Ascending aorta (tissue), 2 donors: ENCODE measurements at places on chromosomes 7 and 10.

DNA sequence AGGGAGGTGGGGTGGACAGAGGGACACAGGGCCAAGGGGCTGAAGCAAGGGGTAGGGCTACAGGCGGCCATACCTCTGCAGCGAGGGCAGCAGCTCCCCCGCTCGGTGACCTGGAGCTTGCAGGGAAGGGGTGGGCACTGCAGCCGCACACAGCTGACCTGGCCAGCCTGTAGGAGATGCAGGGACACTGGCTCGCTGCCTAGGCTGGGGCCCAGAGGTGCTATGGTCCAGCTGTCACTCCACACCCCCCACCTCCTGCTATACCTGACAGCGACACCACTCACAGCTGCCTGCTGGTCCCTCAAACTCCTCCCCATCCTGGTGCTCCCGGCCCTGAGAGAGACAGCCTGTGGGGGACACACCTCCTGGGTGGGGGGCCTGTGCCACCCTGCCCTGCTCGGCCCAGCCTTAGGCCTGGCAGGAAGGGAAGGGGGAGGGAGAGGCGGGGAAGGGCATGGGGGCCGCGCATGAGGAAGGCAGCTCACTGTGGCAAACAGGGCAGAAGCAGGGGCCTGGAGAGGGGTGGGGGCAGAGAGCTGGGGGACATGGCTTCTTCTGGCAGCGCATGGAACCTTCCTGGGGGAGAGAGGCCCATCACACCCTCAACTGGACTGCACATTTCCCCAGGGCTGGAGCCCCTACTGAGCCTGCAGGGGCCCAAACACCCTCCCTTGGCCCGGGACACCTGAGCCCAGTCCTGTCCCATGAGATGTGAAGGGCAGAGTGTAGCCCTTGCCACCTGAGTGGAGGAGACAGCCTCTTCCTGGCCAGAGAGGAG is 23.9 kb downstream of the ATP6V1F start:
- no peak for DNase-seq

DNA sequence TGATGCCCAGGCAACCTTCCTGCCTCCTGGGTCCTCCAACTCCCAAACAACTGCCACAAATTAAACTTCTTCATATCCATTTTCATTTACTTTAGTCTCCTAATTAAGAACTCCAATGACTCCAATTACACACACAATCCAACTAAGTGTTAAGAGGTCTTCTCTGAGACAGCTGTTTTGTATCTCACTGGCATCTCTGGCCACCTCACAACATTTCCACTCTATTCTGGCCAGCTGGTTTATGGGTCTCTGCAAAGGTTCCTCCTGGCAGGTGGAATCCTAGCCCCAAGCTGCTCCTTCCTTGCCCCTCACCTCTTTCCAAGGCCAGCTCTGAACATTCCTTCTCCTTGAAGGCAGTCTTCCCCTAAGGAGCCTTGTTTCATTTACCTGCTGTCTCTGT is 123.1 kb upstream of the HPS1 start:
- DNase-seq: no peak

- DNase-seq: no peak
These were observed 22.5 kb downstream of the CALHM2 start for GRCh38 chr10:103429647-103430046.

- DNase-seq: no peak
These were observed 123.1 kb downstream of the MBL2 start for GRCh38 chr10:52649511-52649910.

- DNase-seq: no peak
These were observed 49.5 kb downstream of the NRP1 start for GRCh38 chr10:33284945-33285344.

DNA sequence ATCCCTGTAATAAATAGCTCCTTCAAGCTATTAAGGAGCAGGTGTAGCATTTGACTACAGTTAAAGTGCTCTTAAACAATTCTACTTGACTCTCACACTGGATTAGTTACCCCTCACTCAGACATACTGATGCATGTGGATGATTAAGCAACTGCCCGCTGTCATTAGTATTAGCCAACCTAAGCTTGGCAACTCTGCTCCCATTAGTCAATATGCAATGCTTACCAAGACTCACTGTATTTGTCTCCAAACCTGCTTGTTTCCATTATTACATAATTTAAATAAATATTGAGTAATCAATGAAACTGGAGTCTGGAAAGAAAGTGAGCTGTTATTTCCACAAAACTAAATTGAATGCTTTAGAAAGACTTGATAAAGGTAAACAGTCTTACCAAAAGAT is 144.0 kb upstream of the ASAH2 start:
- DNase-seq: no peak

DNA sequence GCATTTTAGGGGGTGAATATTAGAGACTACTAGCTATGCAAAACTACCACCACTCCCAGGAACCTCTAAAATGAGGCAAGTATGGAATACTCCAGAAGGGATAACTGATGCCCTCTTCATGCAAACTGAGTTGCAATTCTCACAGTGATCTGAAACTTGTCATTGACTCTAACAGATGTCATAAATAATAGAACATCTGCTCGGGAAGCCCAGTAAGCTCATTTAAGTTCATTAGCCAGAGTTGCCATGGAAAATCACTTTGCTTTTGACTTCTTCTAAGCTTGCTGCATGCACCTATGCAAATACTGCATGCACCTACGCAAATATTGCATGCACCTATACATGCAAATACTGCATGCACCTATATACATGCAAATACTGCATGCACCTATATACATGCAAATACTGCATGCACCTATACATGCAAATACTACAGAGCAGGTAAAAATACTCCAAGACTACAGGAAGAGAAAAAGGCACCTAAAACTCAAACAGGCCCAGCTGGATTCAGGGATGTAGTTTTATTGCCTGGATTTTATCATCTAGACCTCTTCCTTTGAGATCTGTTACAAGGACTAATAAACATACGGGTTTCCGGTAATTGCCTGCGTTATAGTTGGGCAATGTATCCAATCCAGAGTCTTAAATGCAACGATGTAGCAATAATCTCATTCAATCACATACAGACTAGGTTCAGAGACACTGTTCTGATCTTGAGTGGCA is 1061.1 kb upstream of the AUTS2 start:
- no peak for DNase-seq

DNA sequence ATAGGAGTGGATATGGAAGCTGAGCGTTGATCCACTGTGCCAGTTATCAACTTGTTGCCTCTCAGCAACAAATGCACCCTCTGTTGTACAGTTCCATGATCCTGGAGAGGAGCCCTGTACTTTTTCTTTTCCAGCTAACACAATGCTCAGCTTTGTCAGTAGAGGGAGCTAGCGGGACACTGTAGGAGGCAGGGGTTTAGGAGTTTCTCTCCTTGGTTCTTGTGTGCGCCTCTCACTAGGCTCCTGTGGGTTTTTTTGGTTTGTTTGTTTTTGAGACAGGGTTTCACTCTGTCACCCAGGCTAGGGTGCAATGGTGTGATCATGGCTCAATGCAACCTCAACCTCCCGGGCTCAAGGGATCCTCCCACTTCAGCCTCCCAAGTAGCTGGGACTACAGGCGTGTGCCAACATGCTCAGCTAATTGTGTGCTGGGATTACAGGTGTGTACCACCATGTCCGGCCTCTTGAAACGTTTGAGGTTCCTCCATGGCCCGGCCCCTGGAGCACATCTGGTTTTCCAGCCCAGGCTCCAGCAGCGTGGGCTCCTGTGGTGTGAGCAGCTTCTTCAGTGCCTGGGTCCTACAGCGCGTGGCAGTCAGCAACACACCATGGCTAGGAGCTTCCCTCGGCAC is 12.0 kb upstream of the MARVELD1 start:
- peak; percentile 79 for DNase-seq

- DNase-seq: no peak
These were observed 86.1 kb downstream of the EGFR start for GRCh38 chr7:55104712-55105433.

DNA sequence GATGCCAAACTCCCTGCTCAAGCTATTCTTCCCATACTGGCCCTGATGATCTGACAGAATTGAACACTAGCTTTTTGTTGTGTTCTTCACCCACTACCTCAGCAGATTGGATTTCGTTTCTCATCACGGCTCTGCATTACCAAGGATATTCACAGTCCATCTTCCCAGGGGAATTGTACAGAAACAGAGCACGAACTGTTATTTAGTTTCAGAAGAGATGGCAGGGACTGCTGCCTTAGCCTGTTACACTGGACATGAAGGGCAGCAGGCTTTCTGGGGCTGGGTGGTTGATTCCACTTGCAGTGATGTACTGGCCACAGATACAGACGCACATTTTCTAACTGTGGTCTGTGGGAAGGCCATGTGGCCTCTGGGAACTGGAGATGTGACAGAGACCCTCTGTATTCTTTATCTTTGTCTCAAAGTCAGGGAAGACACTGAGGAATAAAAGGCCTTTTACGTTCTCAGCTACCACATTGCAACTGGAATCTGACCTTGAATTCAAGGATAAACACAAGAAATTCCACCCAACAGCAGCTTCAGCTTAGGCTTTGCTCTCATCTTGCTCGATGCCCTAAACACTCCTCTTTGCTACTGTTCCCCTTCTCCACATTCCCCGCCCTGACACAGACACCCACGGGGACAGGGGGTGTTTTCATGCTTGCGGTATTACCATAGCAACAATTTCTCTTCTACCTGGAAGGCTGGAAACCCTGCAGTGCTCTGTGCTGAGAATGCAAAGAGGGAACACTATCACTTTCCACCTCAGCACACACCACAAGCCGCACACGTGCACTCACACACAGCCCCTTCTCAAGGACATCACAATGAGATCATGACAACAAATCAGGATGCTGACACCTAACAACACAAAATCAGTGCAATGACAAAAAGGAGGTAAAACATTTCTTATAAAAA is 81.7 kb downstream of the RNF216 start:
- no peak for DNase-seq

- DNase-seq: no peak
These were observed 327.2 kb downstream of the KCNMA1 start for GRCh38 chr10:77310288-77310840.

DNA sequence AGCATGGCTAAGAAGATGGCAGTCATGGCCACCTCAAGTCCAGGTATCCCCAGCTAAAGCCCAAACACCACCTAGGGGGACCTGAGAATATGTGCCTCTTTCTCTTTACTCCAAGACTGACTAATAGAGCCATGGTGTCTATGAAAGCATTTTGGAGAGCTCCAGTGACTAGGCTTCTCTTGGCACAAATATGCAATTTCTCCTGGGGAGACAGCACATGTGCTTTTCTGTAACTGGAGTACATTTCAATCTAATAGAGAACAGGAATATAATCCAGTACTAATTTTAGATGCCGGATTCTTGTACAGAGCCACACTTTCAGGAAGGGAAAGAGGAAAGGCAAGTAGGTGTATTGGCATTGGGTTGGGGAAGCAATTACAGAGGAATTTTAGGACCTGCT is 260.1 kb downstream of the BMPER start:
- DNase-seq: no peak

DNA sequence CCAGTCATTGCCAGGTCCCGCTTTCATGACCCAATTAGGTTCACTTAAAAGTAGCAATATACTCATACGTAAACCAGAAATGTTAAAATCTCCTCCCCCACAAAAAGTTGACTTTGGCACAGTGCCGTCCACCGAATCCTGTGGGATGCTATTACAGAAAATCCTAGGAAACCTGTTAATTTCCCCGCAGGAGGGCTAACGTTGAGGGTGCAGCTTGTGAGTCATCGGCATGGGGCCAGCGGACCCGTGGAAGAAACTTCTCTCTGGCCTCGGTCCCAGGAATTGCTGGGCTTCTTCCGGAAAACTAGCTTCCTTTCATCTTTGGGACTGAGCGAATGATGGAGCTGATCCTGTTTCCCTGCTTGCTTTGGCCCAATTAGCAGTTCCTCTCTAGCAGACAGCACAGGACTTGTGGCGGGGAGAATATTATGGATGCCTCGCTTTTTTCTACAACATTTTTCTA is 13.5 kb downstream of the CRYGN start:
- no peak for DNase-seq

DNA sequence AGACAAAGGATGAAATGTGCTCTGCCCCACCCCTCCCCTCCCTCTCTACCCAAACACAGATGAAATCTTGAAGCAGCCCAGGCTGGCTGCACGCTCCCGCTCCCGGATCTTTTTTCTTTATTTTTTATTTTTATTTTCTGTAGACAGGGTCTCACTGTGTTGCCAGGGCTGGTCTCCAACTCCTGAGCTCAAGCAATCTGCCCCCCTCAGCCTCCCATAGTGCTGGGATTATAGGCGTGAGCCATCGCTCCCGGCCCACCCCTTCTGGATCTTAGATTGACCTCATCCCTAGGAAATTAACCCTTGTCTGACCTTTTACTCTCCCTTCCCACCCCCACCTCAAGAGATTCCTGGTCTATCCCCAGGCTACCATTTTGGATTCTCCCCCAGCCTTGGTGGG is 14.3 kb downstream of the TACR2 start:
- no peak for DNase-seq

DNA sequence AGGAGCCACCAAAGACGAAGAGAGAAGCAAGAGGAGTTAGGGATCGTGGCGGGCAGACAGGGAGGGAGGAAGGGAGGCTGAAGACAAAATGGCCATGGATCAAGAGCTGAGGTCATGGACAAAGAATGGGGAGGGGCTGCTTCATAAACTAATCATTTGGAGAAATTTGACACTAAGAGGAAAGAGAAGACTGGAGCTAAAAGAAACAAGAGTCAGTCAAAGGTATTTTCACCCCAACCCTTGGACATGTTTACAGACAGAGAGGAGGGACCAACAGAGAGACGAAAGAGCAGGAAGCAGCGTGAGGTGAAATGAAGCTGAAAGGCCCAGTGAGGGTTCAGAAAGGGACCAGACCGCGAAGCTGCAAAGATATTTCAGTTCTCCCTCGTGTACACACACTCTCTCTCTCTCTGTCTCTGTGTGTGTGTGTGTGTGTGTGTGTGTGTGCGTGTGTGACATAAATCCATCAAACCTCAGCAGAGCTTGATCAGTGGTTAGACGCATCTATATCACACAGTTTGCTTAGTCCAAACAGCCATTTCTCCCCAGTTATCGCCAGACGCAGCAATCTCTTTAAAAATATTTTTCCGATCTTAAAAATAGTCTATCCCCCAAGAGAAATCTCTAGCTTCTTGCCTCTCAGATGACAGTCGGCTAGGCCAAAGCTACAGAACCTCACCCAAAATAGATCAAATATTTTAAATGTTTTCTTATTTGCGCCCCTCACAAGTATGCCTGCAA is 12.5 kb upstream of the CALD1 start:
- no peak for DNase-seq

- no peak for DNase-seq
These were observed 561.2 kb upstream of the MKI67 start for GRCh38 chr10:128687408-128687807.

DNA sequence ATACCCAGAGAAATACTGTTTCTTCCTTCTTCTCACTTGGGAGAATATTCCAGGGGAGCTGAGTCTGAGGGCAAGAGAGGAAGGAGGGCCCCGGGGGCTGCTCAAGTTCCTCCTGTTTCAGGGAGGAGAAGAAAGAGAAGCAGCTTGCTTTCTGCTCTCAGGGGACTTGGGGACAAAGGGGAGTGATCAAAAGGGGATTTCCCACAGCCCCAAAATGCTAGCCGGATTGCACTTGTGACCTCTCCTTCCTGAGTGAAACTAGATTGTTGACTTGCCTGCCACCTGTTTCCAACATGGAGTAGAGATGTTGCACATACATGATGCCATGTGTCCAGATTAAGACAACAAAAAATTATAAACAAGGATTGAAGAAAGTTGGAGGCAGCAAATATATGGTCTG is 28.7 kb upstream of the PDCD4 start:
- DNase-seq: no peak
